SW 1271 (cell line): ENCODE measurements at places on chromosomes 13 and 19.

- no peak for DNase-seq
Observed at GRCh38 chr19:1612114-1613086, 7.1 kb upstream of the UQCR11 start.

DNA sequence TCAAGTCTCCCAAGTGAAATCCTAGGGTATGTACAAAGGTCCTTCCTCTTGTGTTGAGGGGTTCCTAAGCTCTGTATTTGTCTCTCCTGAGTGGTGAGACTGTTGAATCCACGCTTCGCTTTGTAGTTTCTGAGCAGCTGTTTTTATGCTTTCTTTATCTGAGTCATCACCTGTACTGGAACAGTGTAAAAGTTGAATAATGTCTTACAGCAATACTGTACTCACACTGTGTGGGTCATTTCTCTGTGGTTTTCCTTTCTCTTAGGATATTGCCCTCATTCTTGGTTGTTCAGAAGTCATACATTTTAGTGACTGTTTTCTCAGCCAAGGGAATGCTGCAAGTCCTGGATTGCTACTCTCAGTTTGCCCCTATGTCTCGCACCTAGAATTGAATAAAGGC is 1596.6 kb downstream of the SLITRK5 start:
- no peak for DNase-seq

DNA sequence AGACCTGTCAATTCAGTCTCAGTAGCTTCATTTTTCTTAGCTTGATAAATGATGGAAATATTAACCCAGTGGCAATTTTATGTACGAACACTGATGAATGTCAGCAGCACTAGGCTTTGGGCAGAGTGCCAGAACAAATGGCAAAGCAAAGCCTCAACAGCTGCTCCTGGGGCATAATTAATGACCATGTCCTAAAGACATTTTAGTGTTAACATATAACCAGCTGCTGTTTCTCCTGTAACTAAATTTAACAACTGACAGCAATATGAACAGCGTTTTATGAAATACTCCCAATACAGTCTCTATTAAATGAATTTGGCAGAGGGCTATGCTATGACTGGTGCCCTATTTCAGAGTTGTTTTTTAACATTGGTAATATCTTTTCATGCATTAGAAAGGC is 47.1 kb downstream of the ZNF568 start:
- no peak for DNase-seq

DNA sequence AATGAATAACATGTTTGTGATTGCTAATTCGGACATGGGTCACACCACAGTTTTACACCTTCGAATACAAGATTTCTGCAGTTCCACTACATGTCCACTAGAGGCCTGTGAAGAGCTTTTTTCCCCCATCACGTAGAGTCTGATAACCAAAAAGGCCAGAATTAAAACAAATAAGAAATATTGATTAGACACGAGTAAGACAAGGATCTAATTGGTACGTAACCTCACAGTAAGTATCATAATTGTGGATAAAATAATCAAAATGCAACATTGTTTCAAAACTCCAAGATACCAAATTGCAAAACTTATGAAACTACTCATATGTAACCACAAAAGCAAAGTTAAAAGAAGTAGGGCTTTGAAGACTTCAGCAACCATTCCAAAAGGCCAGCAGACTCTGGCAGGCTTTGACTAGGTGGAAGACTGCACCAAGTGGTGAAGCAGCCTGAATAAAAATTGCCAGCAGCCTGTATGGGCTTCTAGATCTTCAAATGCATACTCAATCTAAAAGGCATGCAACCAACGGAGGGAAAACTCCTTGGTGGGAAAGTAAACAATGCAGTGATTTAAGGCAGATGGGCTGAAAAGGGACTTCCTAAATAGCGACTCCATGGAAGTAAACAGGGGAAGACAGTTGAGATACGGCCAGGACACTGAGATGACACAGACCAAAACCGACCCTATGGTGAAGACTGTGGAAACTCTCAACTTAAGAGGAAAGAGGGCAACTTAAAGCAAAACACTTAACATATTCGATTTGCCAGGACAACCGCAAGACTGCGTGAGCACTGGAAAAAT is 56.7 kb downstream of the STARD13 start:
- peak; percentile 55 for DNase-seq

- peak; percentile 8 for DNase-seq
Observed at GRCh38 chr13:51781246-51782022, 22.5 kb downstream of the DHRS12 start.

DNA sequence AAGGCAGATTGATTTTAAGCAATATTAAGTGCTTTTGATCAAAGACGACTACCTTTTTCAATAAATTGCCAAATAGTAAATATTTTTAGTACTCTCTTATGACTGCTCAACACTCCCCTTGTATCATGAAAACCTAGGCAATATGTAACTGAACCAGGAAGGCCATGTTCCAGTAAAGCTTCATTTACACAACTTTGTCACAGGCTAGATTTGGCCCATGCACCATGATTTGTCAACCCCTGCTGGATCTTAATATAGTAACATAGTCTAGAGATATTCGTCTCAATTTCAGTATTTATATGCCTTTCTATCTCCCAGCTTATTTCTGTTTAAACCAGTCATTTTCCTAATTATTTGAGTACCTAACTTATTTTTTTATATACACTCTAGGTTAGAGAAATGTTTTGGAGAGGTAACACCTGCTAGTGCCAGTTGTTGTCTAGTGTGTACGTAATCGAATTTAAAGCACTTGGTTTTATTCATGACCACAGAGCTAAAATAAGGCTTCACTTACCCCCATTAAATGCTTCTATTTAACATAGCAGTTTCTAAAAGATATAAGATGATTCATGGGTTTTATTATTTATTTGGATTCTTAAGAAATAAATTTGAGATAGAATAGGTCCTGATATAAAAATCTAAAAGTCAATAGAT is 21.0 kb downstream of the TPP2 start:
- DNase-seq, result no peak

GRCh38 chr13:68588623-68589022 is 1358.5 kb upstream of the PCDH9 start:
- DNase-seq, result no peak

GRCh38 chr13:95541308-95541707 is 11.2 kb upstream of the CLDN10 start:
- DNase-seq, result no peak

DNA sequence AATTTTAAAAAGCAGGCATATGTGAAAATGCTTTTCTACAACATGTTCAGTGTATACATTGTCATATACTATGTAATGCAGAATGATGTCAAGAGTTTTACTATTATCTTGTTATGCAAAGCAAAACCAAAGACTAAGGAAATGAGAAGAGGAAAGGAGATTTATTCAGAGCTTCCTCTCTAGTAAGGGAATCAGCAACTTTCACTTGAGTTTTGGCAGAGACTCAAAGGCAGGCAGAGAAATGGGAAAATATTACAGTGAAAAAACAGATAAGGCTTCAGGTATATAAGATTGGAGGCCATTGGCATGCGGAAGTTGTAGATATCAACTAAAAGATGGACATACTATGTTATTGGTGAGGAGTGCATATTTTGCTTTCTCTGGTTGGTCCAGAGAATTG is 512.0 kb upstream of the PCDH20 start:
- no peak for DNase-seq

GRCh38 chr19:16654627-16655026 is 5.3 kb downstream of the SMIM7 start:
- DNase-seq, result no peak
